Right cardiac atrium (tissue), 5 donors: ENCODE measurements at places on chromosomes 16 and 17. TPM values are rescaled to one million over a fixed set of nuclear protein-coding genes. Genes with fewer than 3 reads are reported as not detected.
A peak's percentile ranks its signal among the peaks of the same experiment; 100 is the strongest.

DNA sequence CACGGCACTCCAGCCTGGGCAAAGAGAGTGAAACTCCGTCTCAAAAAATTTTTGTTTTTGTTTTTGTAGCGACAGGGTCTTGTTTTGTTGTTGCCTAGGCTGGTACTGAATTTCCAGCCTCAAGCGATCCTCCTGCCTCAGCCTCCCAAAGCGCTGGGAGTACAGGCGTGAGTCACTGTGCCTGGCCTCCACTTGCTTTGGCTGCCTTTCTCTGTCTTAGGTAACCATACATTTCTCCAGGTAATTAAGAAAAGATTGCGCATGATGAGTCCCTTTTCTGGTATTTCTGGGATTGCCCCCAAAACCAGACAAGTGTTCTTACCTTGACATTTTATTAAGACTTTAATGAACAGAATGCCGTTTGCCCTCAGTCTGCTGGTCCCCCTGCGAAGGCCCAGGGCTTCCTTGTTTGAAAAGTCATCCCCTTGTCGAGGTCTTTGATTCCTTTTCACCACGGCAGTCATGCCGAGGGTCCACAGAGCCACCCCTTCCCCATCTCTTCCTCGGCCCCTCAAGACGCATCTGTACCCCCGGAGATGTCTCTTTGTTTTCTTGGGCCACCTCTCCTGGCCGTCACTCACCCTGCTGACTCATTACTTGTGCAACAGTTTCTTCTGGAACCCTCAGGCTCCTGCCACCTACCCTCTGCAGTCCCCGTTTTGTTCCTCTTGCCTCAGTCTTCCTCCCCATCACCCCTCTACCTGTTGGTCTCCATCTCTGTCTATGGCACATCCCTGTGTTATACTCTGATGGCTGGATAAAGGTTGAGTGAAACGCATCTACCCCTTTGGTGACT is 151.0 kb downstream of the SEC14L1 start:
- DNase-seq, result no peak

- no peak for DNase-seq
Measured at GRCh38 chr16:3591436-3591803, 14.2 kb upstream of the NLRC3 start.

DNA sequence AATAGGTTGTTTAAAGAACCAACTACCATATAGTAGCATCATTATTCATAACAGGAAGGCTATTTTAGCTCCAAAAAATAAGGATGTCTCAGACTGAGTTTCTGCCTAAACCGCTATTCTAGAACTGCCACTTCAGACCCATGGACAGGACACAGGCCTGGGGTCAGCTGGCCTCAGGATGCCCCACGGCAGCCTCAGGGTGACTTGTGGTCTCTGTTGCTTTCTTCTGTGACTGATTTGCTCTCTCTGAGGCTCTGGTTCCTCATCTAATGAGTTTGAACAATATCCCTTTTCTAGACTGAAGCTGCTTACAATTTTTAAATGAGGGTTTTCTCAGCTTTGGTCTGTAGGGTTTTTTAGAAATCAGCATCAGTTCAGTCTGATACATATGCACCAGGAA is 31.8 kb upstream of the IRF8 start:
- DNase-seq, result no peak

GRCh38 chr17:9258115-9259015 is 237.1 kb downstream of the NTN1 start:
- no peak for DNase-seq

DNA sequence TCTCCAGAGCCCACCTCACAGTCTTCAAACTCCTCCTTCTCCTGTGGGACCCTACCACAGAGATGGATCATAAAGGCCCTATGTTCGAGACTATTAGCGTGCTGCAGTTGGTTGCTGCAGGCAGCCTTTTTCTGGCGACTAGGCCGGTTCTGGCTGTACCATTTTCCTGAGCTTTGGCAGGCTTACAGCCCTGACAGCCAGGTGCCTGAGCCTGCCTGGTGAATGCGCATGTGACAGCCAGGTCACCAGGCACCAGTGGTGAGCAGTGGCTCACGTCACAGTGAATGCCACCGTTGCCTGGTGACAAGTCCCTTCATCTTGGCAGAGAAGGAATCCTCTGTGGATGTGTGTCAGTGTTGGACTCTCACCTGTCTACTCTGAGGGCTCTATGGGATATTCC is 978.8 kb downstream of the KCNJ18 start:
- DNase-seq, result no peak

TPSD1 gene
- total RNA-seq, result 0.26 TPM

GRCh38 chr16:70605283-70605657 is 41.1 kb upstream of the IL34 start:
- no peak for DNase-seq

DNA sequence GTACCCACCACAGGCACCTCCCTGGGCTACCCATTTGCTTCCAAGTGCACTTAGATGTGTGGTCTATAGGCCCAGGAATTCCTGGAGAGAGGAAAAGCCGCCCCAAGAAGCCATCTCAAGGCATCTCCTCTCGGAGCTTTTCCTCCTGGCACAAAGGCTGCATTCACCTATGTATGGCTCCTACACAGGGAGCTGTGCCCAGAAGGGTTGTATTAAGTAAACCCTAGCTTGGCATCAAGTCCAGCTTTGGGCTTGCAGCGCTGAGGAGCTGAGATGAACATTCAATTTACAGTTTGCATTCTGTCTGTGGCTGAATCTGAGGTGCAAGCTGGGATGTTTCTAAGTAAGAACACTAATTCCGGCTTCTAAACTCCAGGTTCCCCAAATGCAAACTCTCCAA is 81.3 kb downstream of the CDYL2 start:
- DNase-seq, result no peak

DNA sequence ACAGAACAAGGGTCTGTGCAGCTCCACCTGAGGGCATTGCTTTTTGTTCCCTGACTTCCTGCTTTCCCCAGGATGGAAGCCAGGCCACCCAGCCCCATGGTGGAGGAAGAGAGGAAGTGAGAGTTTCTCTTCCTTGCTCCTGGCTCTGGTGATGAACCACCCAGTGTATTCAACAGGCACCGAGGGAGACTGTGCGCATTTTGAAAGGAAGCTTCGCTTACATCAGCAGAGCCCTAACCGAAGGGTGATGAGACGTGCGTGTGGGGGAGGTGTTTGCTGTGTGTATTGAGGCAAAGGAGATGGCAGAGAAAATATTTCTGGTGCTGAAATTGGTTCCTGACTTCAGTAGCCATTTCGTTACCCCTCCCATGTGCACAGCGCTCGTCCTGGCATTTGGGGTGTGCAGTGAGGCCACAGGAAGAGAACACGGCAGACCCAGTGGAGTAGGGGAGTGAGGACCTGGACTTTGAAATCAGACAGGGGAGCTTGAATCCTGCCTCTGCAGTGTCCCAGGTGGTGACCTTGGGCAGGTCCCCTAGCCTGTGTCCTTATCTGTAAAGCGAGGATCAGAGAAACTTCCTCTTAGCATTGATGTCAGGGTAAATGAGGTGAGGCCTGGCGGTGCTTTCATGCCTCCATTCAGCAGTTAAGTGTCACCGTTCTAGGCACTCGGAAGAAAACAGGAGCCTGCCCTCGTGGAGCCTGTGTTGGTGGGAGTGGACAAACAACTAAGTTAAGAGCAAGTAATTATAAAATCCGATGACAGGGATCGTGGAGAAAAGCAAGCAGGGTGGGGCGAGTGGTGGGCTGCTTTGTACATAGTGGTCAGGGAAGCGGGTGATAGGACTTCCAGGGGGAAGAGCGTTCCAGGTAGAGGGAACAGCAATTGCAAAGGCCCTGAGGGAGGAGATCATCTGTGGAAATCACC is 7.4 kb downstream of the CMIP start:
- DNase-seq, result peak; percentile 65

DNA sequence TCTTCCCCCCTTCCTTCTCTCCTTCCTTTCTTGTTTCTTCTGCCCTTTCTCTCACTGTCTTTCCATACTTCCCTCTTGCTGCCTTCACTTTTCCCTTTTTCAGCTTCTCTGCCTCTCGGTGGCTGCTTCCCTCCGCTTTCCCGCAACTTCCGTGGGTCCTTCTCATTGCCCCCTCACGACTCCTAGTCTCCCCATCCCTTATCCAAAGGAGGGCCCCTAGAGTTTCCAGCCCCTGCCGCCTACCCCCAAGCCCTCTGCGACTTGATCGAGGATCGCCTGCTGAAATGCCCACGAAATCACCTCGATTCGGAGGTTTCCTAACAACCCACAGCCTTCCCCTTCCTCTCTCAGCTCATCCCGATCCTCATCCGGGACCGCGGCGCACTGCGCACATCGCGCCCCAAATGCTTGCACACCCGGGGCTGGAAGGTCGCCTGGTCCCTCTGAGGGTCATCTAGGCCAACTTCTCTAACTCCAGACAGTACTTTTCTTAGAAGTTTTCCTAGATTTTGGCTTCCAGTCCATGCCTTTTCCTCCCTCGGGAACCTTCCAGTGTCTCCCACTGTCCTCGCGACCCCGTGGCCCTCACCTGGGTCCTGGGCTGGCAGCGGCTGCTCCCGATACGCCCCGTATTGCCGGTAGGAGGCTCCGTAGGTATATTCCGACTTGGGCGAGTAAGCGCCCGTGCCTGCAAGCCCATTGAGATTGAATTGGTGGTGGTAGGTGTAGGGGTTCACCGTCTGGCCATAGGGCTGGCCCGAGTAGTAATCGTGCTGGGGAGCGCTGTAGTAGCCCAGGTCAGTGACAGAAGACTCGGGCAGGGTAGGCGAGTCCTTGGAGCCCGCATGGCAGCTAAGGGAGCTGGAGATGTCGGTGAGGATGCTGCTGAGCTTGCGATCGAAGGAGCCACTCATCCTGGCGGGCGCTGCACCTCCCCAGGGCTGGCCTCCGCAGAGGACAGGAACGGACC is 654 bp downstream of the DLX3 start:
- no peak for DNase-seq

GRCh38 chr17:43092901-43093300 is 32.3 kb downstream of the BRCA1 start:
- no peak for DNase-seq

MARVELD3 gene
- not detected for total RNA-seq

CACNA1G gene
- total RNA-seq, result 4.4 TPM

GRCh38 chr16:75398333-75398732 is 35.0 kb downstream of the CFDP1 start:
- no peak for DNase-seq

CD300LB gene
- total RNA-seq, result not detected

TBC1D3I gene
- 0.31 TPM for total RNA-seq

GRCh38 chr16:23869052-23869451 is 33.3 kb downstream of the PRKCB start:
- no peak for DNase-seq

KRT36 gene
- not detected for total RNA-seq

DNA sequence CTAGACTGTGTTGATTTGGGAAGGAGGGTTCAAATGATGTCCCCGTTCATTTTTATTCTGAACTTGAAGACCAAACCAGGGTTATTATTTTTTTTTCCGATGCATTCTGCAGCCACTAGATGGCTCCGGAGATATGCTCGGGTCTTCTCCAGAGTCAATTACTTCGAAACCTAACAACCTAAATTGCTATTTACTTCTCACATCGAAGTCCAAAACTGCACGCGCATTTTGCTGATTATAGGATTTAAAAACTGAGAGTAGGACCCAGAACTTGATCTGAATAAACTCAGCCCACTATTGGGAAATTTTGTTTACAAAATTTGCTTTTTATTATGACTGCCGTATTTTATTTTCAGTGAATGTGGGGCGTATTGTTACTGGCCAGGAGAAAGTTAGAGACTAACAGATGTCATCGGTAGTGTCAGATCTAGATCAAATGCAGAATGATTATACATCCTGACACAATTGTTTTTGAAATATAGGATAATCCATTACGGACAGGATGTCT is 263.8 kb downstream of the HS3ST3A1 start:
- no peak for DNase-seq

- no peak for DNase-seq
Measured at GRCh38 chr17:49914096-49914490, 54.9 kb upstream of the DLX4 start.

- peak; percentile 93 for DNase-seq
Measured at GRCh38 chr17:7687072-7687907, at the start of gene TP53. TSS of gene TP53 (minus strand) at chr17:7687490. CDS start at chr17:7676594, 10,896 bp downstream.

- no peak for DNase-seq
Measured at GRCh38 chr16:12900599-12901203, 697 bp upstream of the SHISA9 start.
